Activated CD8-positive, alpha-beta memory T cell treated with anti-CD3 and anti-CD28 coated beads for 48 hours (primary cell): ENCODE measurements at places on chromosomes 7 and 10.

- no peak for DNase-seq
These were observed 194.5 kb downstream of the EBF3 start for GRCh38 chr10:129769381-129770116.

DNA sequence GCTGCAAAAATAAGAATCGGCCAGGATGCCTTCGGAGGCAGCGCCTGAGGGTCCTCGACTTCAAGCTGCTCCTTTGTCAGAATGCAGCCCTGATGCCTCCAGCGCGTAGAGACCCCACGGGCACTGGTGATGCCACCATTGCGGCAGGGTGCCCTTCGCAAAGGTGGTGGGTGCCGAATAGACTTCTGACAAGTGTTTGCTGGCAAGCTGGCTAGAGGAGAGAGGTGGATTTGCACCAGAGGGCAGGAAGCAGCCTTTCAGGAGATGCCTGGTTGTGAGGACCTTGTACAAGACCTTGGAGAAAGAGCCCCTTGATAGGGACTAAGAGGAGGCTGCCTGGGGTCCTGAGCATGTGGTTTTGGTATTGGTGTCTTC is 103.2 kb upstream of the PPIF start:
- no peak for DNase-seq

GRCh38 chr10:35887685-35888084 is 245.6 kb upstream of the FZD8 start:
- DNase-seq, result no peak

GRCh38 chr7:132805766-132806165 is 229.5 kb upstream of the PLXNA4 start:
- DNase-seq, result no peak

DNA sequence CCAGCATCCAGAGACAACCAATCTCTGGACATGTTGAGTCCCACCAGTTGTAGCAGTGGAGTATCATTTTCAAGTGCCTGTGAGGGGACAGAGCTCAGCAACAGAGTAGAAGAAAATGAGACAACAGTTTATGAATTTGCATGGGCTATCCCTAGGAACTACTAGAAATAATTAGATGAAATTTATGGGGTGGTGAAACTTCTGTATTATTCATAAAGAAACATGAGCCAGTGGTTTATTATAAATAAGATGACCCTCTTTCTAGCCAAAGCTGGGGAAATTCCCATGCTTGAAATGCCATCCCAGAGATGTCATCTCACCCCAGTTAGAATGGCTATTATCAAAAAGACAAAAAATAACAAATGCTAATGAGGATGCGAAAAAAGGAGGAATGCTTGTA is 55.1 kb upstream of the ITGB8 start:
- DNase-seq, result no peak

DNA sequence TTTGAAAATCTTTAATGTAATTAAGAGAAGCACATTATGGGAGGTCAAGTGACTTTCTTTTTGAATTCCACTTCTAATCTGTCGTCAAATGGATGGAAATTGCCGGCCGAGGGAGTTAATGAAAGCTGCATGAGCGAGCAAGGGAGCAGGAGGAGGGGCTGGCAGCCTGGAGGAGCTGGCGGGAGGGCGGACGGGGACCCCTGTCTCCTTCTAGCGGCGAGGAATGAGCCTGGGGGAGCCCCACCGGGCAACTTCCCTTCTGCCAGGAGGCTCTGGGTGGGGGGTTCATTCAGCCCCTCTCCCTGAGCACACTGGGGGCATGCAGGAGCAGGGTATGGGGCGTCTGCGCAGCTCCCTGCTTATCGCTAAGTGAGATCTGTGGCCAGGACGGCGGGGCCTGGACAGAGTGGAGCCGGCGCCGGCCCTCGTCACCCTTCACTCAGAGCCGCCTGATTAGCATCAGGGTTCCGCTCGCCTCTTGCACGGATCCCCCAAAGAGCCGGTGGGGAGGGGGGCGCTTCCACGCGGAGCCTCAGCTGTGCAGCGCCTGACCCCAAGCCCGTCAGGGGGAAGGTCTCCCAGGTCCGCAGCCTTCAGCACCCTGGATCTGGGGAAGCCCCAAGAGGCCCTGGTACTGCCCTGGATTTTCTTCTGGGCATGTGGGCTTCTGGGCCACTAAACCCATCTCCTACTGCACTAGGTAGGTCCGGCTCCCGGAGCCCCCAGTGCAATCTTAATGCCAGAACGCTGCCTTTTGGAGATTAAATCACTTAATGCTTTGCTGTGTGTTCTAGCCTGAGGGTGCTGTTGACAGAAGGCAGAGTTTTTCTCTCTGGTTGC is 680.8 kb downstream of the LRMDA start:
- DNase-seq, result no peak

GRCh38 chr10:30116041-30116491 is 56.7 kb upstream of the JCAD start:
- DNase-seq, result no peak

- no peak for DNase-seq
These were observed 118.0 kb downstream of the BUB3 start for GRCh38 chr10:123272171-123272570.

DNA sequence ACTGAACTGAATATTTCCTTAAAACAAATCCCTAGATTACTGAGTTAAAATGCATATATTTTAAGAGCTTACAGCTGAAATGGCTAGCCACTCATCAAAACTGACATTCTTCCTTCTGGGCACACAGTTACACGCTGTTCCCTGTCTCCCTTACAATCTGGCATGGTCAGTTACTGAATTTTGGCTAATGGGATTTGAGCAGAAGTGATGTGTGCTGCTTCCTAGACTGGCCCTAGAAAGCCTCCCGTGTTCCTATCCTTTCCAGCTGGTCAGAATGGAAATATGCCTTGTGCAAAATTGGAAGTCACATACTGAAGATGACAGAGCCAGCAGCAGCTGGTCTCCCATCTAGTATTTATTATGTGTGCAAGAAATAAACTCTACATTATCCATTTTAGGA is 128.7 kb upstream of the NAMPT start:
- DNase-seq, result no peak

- no peak for DNase-seq
These were observed 530.6 kb downstream of the ANKRD7 start for GRCh38 chr7:118755067-118755625.

DNA sequence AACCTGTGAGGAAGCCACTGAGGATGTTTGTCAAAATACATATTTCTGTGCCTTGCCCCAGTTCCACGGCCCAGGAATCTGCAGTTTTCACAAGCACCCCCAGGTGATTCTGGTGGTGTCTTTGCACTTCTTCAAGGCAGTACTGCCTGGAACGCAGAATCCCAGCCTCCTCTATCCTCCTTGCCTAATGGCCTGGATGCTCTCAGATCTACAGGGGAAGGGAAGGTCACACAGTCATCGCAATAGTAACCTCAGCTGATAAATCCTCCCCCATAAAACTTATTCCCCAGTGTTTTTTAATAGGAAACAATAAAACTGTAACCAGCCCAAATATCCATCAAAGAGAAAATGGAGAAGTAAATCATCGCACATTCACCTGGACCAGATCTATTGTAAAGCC is 78.3 kb downstream of the EGFR start:
- no peak for DNase-seq

- DNase-seq, result no peak
These were observed 154.1 kb upstream of the UNC5B start for GRCh38 chr10:71058308-71058707.

DNA sequence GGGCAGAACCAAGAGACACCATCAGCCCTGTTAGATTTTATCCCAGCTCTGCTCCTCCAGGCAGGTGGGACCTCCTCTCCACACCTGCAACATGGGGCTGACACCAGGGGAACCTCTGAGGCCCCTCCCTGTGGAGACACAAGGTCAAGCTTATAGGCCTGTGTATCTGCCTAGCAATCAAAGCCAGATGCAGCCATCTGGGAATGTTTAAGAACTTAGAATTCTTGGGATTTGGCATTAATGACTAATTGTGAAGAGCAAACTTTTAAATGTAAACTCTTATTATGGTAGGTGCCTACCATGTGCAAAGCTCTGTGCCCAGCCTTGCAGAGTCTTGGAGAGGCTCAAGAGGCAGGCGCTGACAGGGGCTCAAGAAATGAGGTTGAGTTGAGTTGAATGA is 52.1 kb downstream of the TBATA start:
- no peak for DNase-seq

GRCh38 chr7:135709508-135709907 is 18.5 kb downstream of the SLC13A4 start:
- no peak for DNase-seq

GRCh38 chr7:137891016-137891655 is 44.4 kb upstream of the DGKI start:
- no peak for DNase-seq

- DNase-seq, result no peak
These were observed 52.4 kb upstream of the RHEB start for GRCh38 chr7:151572136-151572535.

- DNase-seq, result no peak
These were observed 20.1 kb upstream of the MDFIC start for GRCh38 chr7:114901771-114902170.

- no peak for DNase-seq
These were observed 133.5 kb upstream of the PRSS58 start for GRCh38 chr7:142391191-142391992.

DNA sequence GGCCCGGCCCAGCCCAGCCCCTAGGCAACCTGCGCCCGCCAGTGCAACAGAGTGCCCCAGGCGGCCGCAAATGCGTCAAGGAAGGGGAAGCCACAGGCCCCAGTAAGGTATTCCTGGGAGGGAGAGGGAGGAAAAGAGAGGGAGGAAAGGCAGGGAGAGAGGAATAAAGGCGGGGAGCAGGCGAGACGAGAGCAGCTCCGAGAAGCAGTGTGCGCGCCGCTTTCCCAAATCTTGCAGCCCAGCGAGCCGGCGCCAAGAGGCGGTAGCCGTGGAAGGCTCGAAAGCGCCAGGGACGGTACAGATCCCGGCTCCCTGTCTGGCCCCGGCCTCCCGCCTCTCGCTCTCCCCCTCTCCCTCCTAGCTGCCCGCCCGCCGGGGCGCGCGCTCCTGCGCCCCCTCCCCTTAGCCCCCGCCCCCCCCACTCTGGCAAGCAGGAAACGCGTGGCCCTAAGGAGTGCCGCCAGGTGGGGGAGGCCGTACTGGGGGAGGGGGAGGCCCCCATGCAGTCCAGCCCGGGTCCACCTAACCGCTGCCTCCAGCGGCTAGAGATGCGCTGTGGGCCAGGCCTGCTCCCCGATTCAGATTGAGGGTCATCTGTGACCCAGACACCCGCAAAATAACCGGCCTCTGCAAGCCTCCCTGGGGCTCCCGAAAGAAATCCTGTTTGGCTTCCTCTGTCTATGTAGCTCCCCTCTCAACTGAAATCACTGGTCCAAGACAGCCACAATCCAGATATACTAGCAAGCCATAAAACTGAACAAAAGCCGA is 4.3 kb downstream of the HOXA10 start:
- no peak for DNase-seq

DNA sequence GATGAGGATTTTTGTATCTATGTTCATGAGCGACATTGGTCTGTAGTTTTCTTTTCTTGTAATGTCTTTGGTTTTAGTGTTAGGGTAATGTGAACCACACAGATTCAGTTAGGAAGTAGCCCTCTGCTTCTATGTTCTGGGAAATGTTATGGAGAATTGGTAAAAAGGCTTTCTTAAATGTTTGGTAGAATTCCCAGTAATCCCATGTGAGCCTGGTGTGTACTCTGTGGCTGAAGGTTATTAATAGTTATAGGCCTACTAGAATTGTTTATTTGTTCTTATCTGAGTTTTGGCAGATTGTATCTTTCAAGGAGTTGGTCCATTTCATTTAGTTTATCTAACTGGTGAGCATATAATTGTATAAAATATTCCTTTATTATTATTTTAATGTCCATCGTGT is 484.6 kb upstream of the GHITM start:
- DNase-seq, result no peak

- DNase-seq, result no peak
These were observed 21.5 kb downstream of the POLL start for GRCh38 chr10:101566333-101567164.

- no peak for DNase-seq
These were observed 50.9 kb downstream of the GALNT11 start for GRCh38 chr7:152076324-152076821.

- DNase-seq, result no peak
These were observed 5.5 kb upstream of the OPN1SW start for GRCh38 chr7:128781126-128781525.

GRCh38 chr7:66359656-66360211 is 154.6 kb downstream of the TPST1 start:
- no peak for DNase-seq

DNA sequence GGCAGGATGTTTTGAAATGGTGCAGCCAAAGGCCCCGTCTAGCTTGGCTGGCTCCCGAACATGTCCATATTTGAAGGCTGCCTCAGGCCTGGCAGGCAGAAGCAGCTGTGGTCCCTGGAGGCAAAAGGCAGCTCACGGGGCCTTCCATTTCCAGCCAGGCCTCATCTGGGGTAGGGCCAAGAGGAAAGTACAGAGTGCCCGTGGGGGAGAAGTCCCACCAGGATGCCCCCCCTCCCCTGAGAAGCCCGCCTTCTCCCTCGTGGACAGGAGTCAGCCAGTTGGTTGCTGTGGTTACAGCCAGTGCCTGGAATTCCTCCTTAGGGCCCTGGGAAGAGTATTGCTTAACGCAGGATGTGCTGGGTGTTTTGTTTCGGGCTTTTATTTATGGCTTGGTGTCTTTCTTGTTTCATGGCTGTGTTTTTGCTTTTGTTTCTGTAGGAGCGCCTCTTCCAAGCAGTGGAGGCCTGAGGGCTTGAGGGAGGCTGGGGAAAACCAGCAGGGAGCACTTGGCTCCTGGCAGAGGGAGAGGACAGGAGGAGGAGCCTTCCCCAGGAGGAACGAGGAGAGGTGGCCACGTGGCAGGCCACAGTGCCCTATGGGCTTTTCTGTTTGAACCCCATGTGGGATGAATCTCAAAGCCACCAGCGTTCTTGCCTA is 45.4 kb downstream of the CHST3 start:
- DNase-seq, result no peak

- DNase-seq, result no peak
These were observed 90.5 kb upstream of the SDK1 start for GRCh38 chr7:3210531-3210930.

DNA sequence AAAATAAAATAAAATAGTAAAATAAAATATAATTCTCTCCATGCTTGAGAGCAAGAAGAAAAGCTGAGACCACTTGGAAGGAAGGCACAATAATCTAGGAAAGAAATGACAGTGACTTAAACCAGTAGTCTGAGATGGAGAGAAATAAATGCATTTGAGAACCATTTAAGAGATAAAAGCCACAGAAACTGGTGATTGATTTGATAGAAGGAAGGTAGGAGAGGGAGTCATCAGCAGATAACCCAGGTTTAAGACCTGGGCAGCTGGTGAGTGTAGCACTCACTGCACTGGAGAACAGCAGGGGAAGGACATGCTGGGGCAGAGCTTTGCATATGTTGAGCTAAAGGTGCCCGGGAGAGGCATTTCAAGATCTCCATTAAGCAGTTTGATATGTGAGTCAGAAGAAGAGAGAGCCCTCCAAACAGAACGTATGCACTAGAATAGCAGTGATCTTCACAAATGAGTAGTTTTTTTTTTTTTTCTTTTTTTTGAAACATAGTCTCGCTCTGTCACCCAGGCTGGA is 268.0 kb downstream of the DYNC1I1 start:
- no peak for DNase-seq
